ENCODE measurements at places on chromosomes 2 and 18.

GRCh38 chr18:10585260-10585659, 59.4 kb downstream of the NAPG start:
- no peak for DNase-seq

- DNase-seq = no peak
Measured at GRCh38 chr2:215728504-215729065, 284.8 kb downstream of the MREG start.

GRCh38 chr2:226338825-226339224, 460.8 kb downstream of the IRS1 start:
- DNase-seq = no peak

- DNase-seq = no peak
Measured at GRCh38 chr2:209970271-209970670, 32.2 kb upstream of the RPE start.

GRCh38 chr2:3236300-3237045, 141.1 kb downstream of the EIPR1 start:
- no peak for DNase-seq

DNA sequence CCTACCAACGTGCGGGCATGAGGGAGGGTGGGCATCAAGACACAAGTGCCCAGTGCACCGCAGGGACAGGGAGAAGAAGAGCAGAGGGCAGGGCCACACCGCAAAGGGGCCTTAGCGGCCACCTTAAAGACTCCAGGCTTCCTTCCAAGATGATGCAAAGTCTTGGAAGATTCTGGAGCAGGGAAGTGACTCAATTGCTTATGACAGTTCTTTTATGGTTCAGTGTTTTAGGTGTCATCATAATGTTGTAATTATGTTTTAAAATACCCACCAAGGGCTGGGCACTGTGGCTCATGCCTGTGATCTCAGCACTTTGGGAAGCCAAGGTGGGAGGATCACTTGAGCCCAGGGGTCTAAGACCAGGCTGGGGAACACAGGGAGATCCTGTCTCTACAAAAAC, 44.5 kb upstream of the SEMA4C start:
- no peak for DNase-seq

DNA sequence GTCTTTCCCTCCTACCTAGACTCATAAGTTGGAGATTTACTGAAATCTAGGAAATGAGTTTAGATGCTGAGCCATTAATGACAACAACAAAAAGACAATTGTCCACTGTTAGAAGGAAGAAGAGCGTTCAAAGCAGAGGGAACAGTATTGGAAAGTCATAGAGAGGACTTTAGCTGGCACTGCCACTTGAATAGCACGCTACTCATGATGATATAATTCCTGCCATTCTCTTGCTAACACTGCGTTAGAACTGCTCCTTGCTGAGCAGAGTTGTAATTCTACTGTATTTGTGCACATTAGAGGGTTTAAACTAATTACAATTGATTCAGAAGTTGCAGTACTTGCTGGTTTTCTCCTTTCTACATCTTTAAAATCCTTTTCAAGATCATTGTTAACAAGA, 9.0 kb upstream of the AFTPH start:
- DNase-seq = no peak

- DNase-seq = no peak
Measured at GRCh38 chr2:29923110-29923721, 1.8 kb upstream of the ALK start.

GRCh38 chr2:32358111-32358482, 1.3 kb downstream of the BIRC6 start:
- no peak for DNase-seq

- DNase-seq = no peak
Measured at GRCh38 chr18:2336690-2337392, 234.5 kb downstream of the METTL4 start.

- DNase-seq = no peak
Measured at GRCh38 chr2:99651930-99652670, 162.3 kb upstream of the REV1 start.

DNA sequence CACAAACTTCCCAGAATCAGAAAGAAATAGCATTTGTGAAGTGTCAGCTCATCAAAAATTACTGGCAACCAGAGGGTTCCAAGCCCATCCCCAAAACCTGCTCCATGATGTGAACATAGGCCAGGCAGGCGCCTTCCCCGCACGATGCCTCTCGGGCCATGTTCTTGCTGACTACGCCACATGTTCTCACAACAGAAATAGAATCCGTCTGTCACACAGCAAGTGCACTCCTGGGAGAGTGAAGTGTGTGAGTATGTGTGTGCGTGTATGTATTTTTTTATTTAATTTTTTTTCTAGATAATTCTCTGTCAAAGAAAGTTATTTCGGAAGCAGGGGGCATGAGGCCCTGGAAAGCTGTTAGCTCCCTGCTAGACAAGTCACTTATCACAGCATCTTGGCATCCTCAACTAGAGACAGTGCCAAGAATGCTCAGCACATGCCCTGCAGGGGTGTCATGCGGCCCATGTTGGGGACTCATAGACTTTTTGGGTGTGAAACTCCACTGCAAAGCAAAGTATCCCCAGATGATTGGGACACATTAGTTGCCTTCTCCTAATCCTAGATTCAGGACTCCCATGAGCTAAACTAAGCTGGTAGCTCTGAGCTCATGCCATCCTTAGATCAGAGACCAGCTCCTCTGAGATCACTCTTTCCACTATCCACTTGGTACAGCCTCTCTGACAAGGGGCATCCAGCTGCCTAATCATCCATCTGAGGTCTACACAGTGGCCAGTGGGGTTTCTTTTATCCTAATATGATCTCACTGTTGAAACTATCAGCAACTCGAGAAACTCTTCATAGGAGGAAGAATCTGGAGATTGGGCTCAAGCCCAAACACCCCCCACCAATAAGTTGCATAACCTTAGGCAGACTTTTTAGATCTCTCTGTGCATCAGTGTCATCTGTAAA, 53.2 kb upstream of the CYRIA start:
- DNase-seq = no peak

- DNase-seq = no peak
Measured at GRCh38 chr2:216029416-216030129, 16.2 kb upstream of the MREG start.

- DNase-seq = no peak
Measured at GRCh38 chr2:241087420-241088268, 14.4 kb downstream of the MTERF4 start.

DNA sequence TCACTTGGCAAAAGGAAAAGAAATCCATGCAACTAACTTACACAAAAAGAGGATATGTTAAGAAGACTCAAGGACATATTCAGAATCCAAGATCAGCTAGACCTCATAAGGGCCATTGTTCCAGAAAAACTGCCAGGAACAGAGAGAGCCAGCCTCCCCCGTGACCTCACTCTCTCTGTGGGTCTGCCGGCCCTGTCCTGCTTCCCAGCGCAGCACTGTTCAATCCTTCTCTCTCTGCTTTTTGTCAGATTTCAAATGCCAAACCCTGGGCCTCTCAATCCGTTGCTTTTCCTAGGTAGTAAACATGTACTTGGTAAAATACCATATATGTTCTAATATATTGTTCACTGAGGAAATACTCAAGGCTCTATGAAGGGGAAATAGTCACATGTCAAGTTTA, 40.0 kb upstream of the ACKR3 start:
- DNase-seq = no peak

GRCh38 chr2:12918835-12919445, 202.2 kb downstream of the TRIB2 start:
- no peak for DNase-seq

DNA sequence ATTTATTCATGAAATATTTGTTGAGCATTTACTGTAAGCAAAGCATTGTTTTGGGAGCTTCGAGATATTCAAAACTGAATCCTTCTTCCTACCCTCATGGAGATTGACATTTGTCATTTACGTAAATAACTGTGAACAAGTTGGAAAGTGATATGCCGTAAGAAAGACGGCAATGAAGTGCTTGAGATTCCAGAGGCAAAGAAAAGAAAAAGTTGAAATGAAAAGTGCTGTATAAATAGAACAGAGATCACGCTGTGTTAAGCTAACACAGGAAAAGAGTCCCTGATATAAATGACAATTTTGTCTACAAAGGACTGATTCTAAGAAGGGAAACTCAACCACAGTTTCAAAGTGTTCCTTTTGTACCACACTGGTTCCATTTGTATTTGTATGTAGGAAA, 1.8 kb downstream of the CHRNA1 start:
- DNase-seq = no peak

GRCh38 chr2:122433123-122433754, 677.8 kb downstream of the TSN start:
- no peak for DNase-seq

GRCh38 chr18:37514953-37515352, 50.6 kb downstream of the CELF4 start:
- DNase-seq = peak; percentile 59

- no peak for DNase-seq
Measured at GRCh38 chr2:18771212-18771611, 181.8 kb upstream of the NT5C1B start.

DNA sequence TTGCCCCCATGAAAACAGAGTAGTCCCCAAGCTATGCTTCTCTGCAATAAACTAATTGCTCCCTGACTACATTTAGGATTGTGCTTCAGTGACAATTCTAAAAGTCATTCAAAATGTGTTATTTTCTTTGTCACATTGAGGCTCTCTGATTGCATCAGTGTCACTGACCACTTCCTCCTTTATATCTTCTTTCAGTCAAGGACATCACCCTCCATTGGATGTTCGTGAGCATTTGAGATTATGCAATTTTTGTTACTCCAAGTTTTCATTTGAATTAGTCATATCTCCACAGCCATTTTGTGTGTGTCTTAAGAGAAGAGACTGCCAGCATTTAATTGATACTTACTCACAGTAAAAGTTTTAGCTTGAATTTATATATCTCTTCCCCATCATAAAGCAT, 780.8 kb upstream of the GCFC2 start:
- no peak for DNase-seq

GRCh38 chr2:134493797-134494196, 225.0 kb downstream of the TMEM163 start:
- no peak for DNase-seq

DNA sequence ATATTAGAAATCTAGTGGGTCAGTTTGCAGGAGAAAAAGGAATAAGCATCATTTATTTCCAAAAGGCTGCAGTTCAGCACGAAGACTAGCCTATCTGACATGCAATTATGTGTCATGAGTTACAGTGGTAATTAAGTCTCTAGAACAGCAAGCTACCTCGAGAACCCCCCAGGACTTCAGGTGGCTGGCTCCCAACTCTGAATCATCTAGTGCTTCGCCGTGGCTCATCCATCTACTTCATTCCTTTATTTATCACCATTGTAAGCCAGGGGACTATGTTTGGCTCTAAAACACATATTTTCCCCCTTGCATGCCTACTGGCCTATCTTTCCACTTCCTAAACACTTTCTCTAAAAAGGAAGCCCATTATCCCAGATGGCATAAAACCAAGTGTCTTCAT, 121.6 kb downstream of the TXNL1 start:
- no peak for DNase-seq

- DNase-seq = no peak
Measured at GRCh38 chr2:141805302-141805701, 325.5 kb downstream of the LRP1B start.

DNA sequence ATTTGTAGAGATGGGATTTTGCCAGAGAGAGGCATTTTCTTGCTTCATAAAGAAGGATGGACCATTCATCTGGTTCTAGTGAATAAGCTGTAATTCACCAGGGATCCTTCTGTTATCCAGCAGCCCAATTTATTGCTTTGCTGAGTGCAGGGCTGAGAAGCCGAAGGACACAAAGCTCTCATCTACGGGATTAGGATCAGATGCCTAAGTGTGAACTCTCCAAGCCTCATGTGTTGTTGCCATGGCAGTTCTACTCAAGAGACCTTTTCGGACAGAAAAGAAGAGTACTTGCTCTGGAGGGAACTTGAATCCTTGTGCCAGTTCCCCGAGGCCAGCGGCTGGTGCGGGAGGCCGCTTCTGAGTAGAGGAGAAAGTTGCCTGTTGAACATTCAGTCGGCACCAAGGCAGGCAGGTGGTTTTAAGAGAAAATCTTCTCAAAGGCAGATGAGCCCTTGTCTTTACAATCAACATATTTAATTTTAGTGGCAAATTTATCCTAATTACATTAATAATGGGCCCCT, 38.4 kb upstream of the MBP start:
- peak; percentile 76 for DNase-seq

DNA sequence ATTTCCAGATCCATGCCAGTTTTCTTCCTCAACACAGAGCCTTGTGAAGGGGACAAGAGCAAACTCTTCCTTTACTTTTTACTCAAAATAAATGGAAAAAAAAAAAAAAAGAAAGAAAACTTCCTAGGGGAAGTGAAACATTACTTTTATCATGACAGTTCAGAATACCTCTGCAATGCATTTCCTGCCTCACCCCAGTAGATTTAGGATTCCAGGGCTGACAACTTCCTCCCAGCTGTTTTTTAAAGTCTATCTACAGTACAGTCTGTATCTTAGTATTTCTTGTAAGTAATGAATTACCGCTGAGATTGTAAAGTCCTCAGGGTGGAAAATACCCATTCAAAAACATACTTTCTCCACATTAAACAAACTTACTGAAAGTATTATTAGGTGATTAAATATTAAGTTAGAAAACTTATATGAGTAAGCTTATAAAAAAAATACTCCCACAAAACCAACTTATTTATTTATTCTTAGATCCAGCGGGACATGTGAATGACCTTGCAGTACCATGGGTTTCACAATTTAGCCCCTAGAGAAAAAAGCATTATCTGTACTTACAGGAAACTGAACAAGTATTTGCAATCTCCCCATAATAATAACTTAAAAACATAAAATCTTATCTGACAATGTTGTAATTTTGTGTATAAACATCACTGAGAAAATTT, 117.7 kb downstream of the RBMS1 start:
- no peak for DNase-seq

DNA sequence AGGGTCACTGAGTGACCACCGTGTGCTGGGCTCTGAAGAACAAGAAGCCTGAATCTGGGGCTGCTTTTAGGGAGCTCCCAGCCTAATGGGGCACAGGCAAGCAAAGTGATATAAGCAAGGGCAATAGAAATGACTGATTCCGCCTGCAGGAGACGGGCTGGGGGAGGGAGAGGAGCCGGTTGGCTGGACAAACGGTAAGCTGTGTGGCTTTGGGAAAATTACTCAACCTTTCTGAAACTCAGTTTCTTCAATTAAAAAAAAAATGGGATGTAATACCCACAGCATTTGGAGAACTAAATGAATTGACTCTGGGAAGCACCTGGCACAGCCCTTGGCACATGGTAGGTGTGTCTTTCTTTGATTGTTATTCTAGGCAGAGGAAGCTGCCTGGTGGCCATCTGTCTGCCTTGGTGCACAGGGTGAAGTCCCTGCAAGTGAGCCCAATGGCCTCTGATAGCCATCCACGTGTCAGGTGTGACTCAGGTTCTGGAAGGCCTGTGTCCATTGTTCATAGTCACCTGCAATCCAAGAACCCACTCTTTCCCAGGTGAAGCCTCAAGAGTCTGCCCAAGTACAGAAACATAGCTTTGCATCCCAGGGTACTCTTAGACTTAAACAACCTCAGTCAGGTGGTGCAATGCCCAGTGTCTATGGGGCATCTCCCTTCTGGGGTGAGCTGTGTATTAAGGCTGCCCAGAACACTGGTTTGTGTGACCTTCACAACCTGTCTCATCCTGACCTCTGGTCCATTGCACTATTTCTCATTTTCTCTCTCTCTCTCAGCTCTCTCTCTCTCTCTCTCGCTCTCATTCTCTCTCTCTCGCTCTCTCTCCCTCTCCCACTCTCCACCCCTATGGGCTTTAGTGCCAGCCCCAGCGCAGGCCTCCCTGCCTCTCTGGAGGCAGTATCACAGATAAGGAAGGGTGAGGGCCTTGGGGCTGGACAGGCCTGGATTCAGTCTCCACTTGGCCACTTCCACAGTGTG, 30.0 kb upstream of the NTSR2 start:
- no peak for DNase-seq

Data from NCI-H524 treated with DMSO at 0.1 percent for 48 hours (cell line).